Stimulated activated CD8-positive, alpha-beta memory T cell treated with anti-CD3 and anti-CD28 coated beads, Interleukin-15, amount 100 ng/mL, for 4 hours (primary cell): ENCODE measurements at places on chromosomes 11 and 22.

GRCh38 chr11:34308913-34309585, 48.8 kb downstream of the ABTB2 start:
- DNase-seq: no peak

GRCh38 chr11:68962527-68963250, 18.1 kb downstream of the MRGPRD start:
- no peak for DNase-seq

- no peak for DNase-seq
These were observed 108.2 kb upstream of the ARHGAP42 start for GRCh38 chr11:100578831-100579311.

DNA sequence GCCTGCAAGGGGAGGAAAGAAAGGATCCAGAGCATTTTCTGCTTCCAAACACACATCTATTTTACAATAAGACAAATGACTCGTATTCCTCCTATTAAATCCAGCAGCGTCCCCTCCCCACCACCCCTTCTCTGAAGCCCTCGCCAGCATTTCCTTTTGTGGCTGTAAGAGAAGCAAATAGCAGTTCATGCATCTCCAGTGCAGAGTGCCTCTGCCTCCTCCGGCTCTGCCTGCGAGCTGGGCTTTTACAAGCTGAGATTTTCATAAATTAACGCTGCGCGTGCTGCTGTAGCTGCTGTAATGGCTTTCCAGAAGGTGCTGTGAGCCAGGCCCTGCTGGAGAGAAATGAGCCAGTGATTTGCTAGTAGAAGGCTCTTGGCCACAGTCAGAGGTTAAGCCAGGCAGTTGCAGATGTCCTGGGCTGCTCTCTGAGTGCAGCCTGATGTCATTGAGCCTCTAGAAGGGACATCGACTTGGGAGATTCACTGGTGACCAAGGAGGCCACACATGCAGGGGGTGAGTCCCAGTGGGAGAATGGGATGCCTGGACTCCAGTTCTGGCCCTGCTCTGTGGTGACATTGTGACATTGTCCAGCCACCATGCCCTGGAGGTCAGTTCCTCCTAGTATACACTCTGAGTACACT, 134.5 kb upstream of the NAV2 start:
- no peak for DNase-seq

- DNase-seq: no peak
These were observed 154.4 kb downstream of the NAV2 start for GRCh38 chr11:19867064-19867463.

DNA sequence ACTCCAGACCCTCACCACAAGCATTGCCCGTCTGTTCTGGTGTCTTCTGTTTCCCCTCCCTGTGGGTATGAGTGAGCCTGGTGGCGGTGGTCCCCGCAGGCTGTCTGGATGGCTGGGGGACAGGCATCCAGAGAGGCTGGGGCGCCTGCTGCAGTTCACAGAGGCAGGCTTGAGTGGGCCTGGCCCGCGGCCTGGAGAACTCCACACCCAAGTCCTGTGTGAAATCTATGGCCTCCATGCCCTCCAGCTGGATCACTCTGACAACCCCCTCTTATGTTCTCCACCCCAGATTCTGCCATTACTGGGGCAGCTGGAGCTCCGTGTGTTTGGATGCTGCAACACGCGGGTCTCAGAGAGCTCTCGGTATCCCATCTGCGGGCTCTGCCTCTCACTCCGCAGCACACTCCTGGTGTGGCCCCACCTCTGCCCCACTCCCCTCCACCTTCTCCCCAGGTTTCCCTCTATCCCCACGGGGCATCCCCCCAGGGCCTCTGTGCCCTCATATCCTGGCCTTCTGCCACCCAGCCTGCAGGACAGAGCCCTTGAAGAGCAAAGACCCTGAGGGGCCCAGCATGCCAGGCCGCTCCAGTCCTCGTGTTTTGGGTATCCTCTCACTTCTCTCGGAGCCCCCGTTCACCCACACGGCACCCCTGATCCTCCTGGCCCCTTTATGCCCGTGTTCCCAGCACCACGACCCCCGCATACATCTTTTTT, 31.3 kb downstream of the LRRC74B start:
- DNase-seq: no peak

- no peak for DNase-seq
These were observed 59.6 kb upstream of the PPARA start for GRCh38 chr22:46090631-46091201.

DNA sequence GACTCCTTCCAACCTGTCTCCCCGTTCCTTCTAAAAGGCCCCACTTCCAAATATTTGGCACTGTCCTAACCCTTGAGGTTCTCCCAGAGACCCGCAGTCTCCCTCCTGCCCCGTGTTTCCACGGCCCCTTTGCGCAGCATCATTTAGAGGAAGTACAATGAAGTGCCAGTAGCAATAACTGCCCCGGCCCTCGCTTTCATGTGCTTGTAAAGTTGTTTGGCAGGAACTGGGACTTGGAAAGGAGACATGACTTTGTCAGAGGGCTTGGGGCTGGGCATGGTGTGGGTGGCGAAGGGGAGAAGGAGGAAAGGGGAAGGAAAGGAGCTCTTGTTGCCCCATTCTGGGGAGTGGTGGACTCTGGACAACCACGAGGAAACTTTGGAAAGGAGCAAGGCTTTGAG, 2.6 kb downstream of the CD44 start:
- DNase-seq: no peak

DNA sequence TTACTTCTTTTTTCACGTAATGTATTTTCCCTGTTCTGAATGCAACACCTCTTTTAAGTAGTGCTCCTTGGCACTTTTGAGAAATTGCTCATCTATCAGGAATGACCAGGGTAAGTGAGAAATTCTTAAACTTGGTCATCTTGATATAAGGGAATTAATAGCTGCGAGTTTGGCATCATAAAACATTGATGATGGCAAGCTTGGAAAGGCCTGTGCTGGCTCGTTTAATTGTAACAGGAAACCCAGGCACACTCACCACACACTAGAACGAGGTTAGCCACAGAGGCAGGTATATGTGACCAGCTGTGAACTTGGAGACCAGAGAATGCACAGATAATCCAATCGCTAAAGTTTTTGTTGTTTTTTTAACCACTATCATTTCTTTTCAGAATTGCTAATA, 24.3 kb downstream of the FAM118A start:
- DNase-seq: no peak

DNA sequence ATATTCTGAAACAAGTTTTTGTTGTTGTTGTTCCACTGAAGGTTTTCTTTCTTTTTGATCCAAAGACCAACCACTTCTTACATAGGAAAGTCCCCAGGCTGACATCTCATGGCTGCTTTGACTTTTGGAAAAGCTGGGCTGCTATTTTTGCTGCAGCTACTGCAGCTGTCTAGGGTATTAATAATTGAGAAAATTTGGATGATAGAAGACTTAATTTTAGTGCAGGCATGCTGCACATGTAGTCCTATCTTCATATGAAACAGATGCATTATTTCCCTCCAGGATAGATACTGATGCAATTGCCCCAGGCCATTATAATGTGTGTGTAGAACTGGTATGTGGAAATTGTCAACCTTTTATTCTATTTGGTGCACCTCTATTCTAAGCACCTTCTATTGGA, 131.4 kb downstream of the NAV2 start:
- DNase-seq: no peak

DNA sequence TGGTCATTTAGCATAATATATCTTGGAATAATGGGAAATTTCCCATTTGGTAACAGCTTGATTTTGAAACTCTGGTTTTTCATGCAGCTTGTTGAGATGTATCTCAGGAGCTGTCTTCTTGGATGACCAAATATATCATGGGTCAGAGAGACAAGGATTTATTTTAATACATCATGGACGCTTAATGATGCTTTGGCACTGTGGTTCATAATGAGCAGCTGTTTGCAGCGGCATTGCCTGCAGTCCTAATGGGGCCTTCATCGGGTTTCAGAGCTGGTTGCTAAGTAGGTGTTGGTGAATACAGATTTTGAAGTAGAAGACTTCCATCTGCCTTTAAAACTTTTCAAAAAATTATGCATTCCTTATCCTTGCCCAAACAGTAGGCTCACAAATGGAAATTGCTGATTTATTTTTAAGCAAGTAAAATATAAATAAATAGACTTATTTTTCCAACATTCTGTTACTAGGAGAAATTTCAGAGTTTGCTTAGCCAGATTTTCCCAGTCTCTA, 389.5 kb upstream of the FAT3 start:
- no peak for DNase-seq

GRCh38 chr11:17991783-17992433, 20.9 kb downstream of the SERGEF start:
- DNase-seq: no peak

GRCh38 chr22:49502126-49502826, 325.4 kb downstream of the BRD1 start:
- no peak for DNase-seq

GRCh38 chr11:21710809-21711208, 482.1 kb upstream of the ANO5 start:
- DNase-seq: no peak

DNA sequence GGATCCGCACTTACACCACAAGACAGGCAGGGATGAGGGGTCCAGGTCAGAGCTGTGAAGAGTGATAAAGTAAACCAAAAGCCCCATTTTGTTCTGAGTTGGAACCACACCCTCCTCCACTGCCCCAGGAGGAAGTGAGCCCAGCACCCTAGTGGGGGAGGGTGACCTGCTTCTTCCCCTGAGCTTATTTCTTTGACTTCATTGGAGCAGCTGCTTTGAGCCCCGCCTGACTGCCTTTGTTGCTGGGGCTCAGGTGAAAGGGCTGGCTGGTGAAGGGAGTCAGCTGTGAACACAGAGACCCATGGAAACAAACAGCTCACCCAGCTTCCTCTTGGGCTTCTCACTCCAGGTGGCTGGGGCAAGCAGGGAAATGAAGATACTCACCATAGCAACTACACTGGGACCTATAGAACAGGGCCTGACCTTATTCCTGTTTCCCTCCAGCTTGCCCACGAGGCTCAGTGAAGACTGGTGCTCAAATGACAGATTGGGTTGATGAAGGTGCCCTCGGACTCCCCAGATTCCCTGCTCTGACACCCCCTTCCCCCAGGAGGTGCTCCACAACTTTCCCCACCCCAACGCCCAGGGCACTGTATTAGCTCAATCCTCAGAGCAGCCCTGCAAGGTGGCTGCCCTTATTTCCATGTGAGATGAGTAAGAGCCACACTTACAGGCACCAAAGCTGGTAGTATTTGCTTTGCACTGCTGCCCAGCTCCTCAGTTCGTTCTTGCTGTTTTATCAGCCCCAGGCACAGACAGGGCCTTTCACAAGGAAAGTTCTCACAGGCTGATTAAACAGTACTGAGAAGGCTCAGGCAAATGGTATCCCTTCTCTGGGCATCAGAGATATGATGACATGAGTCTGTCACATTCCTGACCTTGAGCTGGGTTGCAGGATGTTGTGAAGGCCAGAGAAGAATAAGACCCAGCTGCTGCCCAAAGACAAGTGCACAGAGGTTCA, 2.4 kb downstream of the UCP2 start:
- peak; percentile 46 for DNase-seq

- peak; percentile 5 for DNase-seq
These were observed 92.3 kb downstream of the GAB2 start for GRCh38 chr11:78325274-78325781.

DNA sequence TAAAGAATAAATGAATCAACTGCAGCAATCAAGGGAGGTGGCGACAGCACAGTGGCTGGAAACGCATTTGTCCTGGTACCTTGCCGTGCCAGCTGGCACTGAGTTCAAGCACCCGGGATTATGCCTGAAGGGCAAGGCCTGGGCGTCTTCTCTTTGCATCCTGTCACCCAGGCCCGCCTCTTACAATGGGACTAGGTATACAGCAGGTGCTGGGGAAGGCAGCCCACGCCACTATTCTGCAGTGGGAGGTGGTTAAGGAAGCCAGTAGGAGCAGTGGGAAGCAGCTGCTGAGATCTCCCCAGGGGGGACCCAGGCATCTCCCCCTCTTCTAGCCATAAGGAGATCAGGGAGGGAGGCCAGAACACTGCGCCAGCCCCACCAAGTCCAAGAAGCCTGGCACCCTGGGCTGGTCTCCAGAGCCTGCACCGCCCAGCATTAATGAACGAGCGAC, 15.3 kb upstream of the BAIAP2L2 start:
- no peak for DNase-seq

- no peak for DNase-seq
These were observed 61.4 kb upstream of the BMAL1 start for GRCh38 chr11:13216019-13216710.

DNA sequence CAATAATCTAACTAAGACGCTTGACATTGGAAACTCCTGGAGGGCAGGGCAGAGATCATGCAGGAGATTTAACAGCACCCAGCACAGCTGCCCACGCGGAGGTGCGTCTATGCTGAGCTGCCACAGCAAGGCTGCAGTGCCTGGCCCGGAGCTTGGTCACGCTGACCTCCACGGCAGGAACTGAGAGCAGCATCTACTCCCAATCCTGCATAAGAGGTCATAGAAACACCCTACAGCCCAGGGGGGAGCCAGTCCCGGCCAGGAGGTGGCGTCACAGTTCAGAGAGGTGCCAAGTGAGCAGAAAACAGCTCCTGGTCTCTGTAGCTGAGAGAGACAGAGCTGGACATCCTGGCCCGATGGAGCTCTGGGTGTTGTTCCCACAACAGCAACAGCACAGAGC, 121.1 kb upstream of the TMEM45B start:
- DNase-seq: no peak

GRCh38 chr11:30210357-30210756, 20.5 kb upstream of the FSHB start:
- no peak for DNase-seq

DNA sequence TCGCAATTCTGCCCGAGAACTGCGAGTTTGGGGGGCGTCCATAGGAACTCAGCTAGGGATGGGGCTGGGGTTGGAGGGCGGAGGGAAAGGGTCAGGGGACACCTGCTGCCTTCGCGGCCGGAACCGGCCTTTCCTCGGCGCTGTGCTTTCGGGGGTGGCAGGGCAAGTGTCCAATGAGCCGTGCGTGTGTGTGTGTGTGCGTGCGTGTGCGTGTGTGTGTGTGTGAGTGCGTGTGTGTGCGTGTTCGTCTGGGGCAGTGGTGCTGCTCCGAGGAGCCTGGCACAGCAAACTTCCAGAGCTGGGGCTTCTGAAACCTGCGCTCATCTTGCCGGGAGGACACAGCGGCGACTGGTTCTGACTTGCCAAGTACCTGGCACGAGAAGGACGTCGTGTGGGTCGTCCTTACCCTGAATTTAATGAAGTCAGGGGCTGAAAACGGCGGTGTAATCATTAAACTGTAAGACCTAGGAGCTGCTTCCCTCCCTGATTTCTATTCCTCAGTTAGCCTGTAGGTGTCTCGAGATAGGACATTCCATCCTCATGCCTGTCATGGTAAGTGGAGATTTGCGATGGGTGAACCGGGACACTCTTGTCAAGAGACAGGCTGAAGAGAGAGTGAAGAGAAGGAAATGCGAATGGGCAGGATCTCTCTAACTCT, 27.0 kb upstream of the AMOTL1 start:
- no peak for DNase-seq

DNA sequence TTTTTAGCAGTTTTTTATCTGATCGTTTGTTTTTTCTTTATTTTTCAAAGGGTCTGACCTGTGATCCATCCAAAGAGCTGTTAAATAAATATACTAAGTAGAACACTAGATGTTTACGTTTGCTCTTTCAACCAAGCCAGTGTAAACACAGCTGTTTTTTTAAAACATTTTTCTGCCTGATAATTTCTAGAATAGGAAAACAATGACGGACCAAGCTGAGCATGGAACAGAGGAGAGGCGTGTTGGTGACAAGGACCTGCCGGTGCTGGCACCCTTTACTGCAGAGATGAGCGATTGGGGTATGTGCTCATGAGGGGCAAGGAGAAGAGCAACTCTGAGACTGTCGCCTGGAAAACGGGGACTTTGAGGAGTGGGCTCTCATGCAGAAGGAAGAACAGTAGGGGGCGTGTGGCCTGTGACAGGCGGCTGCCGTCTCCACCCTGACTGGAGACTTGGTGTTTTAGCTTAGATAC, 28.6 kb upstream of the PANX2 start:
- DNase-seq: no peak
